Left renal cortex interstitium (tissue), 4 donors: ENCODE measurements at places on chromosomes 6 and 20. TPM values are rescaled to one million over a fixed set of nuclear protein-coding genes. Genes with fewer than 3 reads are reported as not detected.

- DNase-seq = no peak
Observed at GRCh38 chr6:80690551-80691131, 584.2 kb downstream of the BCKDHB start.

DNA sequence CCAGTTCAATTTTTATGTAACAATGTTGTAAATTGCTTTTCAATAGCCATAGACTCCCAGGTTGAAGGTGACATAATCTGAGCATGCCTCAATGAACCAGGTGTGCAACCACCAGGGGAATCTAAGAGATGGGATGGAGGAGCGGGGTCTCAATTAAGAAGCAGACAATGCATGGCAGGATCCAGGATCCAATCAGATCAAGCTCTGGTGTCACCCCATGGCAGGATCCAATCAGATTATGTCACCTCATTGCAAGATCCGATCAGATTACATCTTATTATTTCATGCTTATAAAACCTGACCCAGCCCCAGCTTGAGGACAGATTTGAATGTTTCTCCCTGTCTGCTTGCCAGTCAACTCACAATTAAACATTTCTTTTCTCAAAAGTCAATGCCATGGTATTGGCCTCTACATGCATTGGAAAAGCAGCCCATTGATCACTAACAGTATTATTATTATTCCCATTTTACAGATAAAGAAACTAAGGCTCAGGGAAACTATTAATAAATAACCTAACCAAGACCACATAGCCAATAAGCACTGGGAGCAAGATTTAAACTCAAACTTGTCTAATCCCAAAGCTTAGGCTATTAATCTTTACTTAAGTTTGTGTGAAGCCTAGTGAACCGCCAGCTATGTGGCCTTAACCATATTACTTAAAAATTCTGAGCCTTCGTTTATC is 14.3 kb upstream of the SIRT5 start:
- DNase-seq = no peak

DNA sequence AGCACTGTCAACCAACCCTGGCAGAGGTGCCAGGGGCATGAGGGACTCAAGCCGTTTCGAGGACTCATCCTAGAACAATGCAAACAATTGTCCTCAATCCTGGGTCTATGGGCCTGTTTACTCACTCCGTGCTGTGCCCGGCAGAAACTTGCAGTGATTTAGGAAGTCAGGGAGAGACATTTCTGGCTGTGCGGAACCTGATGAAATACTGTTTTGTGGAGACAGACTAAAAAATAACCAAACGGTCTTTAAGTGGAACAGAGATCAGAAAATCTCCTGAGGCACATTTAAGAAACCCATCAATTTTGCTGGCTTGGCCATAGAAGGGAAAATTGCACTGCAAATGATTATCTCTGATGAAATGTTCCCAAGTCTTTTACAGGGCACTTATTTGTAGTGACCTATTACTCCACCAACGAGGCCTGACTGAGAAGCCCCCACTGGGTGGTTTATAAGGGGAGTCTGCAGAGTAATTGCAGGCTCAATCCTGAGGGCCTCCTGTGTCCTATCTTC is 79.8 kb upstream of the KCNK16 start:
- DNase-seq = no peak

DNA sequence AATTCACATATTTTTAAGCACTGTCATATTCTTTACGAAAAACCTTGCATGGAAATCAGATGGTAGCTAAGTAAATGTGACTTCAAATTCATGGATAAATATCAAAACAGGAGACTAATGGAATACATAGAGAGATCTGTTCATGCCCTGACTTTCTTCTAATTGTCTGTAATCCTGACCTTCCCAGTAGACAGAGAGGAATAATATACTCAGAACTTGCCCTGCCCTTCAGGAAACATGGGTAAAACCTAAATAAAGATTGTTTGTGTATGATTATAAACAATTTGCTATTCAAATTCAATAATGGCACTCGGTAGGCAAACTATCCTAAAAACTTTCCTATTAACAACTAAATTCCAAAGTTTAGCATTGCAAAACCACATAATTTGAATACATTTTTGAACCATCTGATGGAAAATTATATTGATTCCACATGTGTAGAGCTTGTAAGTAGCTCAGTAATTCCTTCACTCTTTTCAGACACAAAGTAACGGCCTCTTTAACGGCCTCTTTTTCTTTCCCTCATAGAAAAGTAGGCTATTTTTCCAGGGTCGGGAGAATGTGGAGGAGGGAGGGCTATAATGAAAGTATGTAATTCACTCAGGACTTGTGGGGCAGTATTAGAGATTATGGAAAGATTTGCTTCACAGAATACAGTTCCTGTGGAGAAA is 227.6 kb downstream of the ALDH8A1 start:
- no peak for DNase-seq

- DNase-seq = no peak
Observed at GRCh38 chr20:10902174-10902573, 228.4 kb upstream of the JAG1 start.

- DNase-seq = no peak
Observed at GRCh38 chr6:129842881-129843409, 18.2 kb downstream of the TMEM244 start.

- no peak for DNase-seq
Observed at GRCh38 chr6:155190677-155191076, 73.1 kb upstream of the CLDN20 start.

FAM83C gene
- not detected for polyA plus RNA-seq

DEF6 gene
- 7.0 TPM for polyA plus RNA-seq
